MCF 10A (cell line): ENCODE measurements at places on chromosomes 5 and 9. TPM values are rescaled to one million over a fixed set of nuclear protein-coding genes. Genes with fewer than 3 reads are reported as not detected.

CCDC180 gene
- total RNA-seq, result 5.1 and 6.3 TPM in 2 replicates

MPDZ gene
- total RNA-seq, result 8.8 and 10.9 TPM in 2 replicates

FOXD4 gene
- 2.1 and 2.4 TPM in 2 replicates for total RNA-seq

CEP72 gene
- 16.4 and 16.7 TPM in 2 replicates for total RNA-seq

FRRS1L gene
- total RNA-seq, result not detected in 2 replicates

PMPCA gene
- 66.0 and 66.3 TPM in 2 replicates for total RNA-seq

TSLP gene
- 5.1 and 6.4 TPM in 2 replicates for total RNA-seq

SLCO4C1 gene
- not detected in 2 replicates for total RNA-seq

GADD45G gene
- 0.69 TPM in 1 of 2 replicates, not detected in the other for total RNA-seq

EXD3 gene
- total RNA-seq, result 17.1 and 23.9 TPM in 2 replicates
